ENCODE measurements at places on chromosomes 13 and 19.

DNA sequence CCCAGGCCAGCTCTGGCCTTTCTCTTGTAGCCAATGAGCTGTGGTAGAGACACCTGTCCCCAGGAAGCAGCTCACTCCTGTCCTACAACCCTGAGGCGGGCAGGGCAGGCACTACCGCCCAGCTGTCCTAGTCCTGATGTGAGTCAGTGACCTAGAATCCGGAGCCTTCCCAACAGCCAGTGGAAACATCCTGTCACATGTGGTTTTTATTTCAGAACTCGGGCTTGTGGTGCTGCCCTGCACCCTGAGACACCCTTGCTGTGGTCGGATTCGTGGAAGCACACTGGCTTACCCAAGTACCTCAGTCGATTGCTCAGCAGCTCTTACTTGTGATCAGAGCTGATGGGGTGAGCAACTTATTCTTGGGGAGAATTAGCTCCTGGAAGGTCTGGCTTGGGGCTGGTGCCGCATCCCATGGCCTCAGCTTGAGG, 83.6 kb upstream of the ARHGEF7 start:
- no peak for DNase-seq

DNA sequence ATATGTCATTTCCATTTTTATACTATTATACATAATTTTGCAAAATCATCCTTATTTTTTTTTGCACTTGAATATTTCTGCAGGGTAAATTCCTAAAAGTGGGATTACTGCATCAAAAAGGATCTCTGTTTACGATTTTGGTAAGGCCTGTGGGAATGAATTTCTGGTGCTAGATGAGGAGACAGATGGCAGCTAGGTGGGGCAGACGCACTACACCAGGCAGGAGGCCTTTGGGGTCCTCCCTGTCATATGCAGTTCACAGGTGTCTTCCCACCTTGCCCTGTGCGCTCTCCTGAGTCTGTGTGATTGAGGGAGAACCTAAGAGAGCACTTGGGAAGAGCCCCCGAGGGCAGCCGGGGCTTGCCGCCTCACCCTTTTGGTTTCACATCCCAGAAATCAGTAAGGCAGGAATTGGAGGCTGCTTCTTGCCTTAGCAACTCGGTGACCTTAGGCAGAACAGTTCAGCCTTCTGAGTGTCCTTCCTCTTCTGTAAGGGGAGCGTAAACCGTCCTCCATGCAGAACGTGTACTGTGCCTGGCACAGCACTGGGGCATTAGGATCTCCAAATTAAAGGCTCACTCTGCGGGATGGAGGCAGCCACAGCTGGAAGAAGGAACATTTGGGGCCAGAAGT, 13.4 kb upstream of the GJB2 start:
- DNase-seq, result no peak

GRCh38 chr13:52195401-52195837, 36.0 kb upstream of the NEK3 start:
- no peak for DNase-seq

DNA sequence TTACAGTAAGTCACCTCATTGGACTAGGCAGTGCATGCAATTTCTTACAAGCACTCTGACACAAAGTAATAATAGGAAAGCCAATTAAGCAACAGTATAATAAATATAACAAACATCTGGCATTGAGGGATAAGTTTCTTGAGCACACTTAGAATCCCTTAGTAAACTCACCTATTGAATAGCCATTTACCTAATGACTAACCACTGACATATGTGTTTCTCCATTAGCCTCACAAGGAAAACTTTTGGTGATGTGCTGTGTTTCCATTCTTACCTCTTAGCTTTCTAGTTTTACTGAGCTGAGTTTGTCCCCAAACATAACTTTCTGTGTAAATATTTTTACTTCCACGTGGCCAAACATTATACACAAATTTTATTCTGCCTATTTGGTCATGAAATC, 47.4 kb upstream of the PCDH9 start:
- DNase-seq, result no peak

- no peak for DNase-seq
Measured at GRCh38 chr13:22168437-22169190, 497.7 kb downstream of the FGF9 start.

- DNase-seq, result no peak
Measured at GRCh38 chr13:46314587-46314986, 72.5 kb downstream of the RUBCNL start.

DNA sequence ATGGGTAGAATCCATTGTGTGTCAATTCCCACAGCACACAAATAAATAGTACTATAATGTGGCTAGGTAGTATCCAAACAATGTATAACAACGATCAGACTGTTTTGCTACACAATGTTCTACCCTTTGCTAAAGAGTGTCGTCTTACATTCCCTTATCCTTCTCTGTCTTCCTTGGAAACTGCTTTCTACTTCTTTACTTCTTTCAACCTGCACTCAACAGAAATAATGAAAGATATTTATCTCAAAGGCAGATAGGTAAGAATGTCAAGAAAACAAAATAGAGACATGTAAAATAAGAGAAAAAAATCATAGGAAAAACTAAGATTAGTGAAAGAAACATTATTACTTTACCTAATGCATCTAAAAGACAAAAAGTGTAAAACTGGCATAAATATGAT, 814.7 kb downstream of the PCDH9 start:
- DNase-seq, result no peak

DNA sequence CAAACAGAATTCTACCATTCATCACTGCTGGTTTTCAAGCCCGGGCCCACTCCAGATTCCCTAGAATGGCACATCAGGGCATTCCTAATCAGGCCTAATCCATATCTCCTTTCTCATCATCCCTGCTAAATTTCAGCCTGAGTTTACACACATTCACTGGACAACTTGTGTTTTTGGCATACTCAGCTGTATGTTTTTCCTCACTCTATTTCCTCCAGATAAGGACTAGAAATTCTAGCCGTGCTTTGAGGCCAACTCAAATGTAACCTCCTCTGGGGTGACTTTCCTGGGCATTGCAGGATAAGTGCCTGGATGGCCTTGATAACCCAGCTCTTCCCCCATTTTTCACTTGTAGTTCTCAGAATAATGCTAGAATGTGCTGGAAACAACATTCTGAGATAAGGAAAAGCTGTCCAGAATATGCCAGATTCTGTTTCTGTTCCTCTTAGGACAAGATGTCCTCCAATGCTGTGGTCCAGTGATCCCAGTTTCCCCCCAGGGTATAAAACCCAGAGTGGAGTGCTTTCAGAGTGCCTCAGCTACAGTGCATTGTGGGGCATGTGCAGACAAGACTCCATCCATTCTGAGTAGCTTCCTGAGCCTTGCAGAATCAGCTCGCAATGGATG, 66.9 kb upstream of the CLDN10 start:
- no peak for DNase-seq

- no peak for DNase-seq
Measured at GRCh38 chr13:79932556-79932955, 408.4 kb downstream of the SPRY2 start.

DNA sequence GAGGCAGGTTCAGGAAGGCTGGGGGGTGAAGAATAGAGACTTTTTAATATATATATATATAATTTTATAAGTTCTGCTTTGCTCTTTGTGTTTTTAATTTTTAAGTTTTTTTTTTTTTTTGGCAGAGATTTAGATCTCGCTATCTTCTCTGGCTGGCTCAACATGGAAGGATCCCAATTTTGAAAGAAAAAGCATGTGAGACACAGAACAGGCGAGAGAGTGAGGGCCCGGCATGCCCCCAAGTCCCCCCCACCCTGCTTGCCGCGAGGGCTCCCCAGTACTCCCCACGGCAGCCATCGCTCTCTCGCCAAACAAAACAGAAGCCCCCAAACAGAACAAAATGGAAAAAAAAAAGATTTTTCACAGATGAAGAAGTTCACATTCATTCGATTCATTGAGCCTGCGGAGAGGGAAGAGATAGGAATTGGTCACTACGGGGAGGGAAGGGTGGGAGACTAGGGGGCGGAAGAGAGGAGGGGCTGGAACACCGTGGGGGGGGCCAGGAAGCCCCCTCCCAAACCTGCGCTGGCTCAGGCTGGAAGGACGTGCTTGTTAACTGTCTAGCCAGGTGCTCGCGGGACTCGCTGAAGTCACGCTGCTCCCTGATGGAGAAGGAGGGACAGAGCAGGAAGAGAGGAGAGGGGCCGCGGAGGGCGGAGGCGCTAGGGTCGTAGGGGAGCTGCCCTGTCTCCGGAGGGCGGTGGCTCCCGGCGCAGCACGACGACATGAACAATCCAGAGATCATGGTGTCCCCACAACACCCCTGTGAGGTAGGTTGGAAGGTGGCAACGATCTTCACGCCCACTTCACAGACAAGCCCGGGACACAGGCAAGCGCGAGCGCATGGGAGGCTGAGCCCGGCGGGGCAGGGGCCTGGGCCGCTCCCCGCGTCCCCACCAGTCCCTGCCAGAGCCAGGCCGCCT, 10.6 kb downstream of the KHSRP start:
- DNase-seq, result no peak

DNA sequence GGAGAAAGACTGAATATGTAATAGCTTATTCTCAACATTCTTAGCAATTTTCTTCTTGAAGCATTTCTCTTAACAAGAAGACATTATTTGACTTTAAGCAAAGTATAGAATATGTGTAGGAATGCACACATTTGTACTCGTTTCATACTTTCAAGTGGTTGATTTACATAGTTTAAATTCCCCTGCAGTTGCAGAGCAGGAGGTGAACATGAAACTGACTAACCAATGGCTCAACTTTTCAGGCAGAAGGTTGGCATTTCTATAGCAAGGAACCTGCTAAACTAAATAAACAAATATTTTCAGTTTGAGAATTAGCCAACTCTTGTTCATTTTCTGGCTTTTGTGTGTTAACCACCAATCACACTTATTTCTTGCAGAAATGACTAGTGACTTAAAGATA, 145.4 kb upstream of the MYO16 start:
- no peak for DNase-seq

- no peak for DNase-seq
Measured at GRCh38 chr13:44388427-44389059, 14.9 kb downstream of the SERP2 start.

GRCh38 chr13:111449041-111449440, 128.6 kb downstream of the TEX29 start:
- DNase-seq, result no peak

GRCh38 chr13:44311011-44311780, 62.4 kb upstream of the SERP2 start:
- no peak for DNase-seq

DNA sequence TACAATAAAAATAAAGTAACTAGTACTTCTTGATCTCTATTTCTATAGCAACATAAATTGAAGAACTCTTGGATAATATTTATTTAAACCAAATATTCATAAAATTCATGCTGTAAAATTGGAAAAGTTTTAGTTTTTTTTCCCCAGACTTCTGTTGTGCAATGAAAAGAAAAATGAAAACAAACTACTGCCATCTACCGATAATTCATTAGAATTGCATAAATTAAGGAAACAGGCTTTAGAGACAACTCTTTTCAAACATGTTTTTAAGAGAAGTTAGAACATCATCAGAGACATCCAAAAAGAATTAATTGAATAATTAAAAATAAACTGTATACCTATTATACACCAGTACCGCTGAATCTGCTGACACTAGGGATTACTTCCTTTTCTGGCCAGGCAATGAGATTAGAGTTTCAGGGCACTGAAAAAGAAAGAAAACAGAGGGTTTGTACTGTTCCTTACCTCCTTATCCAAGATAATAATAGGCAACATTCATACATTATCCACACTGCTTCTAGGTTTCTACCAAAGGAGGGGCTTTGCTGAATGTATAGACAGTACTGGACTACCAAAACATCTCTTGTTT, 4.9 kb downstream of the CCDC122 start:
- DNase-seq, result no peak

- no peak for DNase-seq
Measured at GRCh38 chr13:41916173-41916954, 44.5 kb downstream of the VWA8 start.

GRCh38 chr13:29849071-29849631, 1.3 kb downstream of the UBL3 start:
- no peak for DNase-seq

DNA sequence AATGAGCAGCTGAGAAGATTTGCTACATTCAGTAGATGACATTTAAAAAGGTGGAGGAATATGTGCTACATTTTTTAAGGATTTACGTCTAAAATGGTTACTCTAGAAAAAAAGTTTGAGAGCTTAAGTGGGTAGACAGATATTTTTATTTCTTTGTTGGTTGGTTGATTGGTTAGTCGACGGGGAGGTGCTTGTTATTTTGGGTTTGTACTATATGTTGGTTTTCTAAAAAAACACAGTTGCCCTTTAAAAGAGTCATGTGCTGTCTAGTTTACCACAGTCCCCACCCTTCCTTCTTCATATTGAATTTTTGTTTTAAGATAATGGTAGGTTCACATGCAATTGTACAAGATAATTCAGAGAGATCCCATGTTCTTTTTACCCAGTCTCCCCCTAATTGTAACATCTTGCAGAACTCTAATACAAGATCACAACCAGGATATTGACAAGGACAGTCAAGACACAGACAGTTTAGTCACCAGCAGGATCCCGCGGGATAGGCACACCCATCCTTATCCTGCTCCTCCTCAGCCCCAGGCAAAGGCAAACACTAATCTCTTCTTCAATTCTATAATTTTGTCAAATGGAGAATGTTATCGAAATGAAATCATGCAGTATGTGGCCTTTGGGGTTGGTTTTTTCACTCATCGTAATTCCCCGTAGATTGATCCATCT, 171.4 kb downstream of the FOXO1 start:
- no peak for DNase-seq

- DNase-seq, result no peak
Measured at GRCh38 chr13:22110368-22110767, 439.5 kb downstream of the FGF9 start.

GRCh38 chr19:35037716-35038622, 3.6 kb upstream of the HPN start:
- DNase-seq, result no peak

DNA sequence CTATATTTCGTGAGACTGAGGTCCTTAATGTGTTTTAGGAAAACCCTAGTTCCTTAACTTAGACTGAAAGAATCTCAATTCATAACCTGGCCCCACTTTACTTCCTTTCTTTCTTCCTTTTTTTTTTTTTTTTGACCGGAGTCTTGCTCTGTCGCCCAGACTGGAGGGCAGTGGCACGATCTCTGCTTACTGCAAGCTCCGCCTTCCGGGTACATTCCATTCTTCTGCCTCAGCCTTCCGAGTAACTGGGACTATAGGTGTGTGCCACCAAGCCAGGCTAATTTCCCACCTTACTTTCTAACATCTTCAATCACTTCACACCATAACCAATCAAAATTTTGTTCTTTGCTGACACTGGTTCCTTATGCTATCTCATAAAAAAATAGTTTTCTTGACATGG, 2097.0 kb downstream of the PCDH9 start:
- DNase-seq, result no peak

GRCh38 chr13:95512957-95513356, 39.6 kb upstream of the CLDN10 start:
- DNase-seq, result no peak

DNA sequence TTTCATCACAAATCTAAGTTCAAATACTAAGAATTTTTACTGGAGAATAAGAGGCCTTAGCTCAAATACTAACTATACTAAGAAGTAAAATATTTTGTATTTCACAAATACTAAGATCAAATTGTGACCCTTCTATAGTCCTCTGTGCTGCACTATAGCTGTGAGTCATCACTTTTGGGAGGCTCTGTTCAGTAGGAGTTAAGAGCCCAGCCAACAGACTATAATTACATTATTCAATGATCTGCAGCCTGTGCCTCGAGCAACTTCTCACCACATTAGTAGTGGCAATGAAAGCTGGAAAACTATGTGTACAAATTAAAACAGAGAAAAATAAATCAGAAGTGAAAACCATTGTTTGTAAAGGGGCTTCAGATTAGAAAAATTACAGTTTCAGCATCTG, 147.3 kb upstream of the GPC6 start:
- no peak for DNase-seq
